Activated T-cell treated with anti-CD3 and anti-CD28 coated beads, Interleukin-2, amount 50 U/mL, for 1 hour (primary cell): ENCODE measurements at places on chromosomes 1 and 21.

GRCh38 chr1:229117664-229118300, 153.1 kb upstream of the RAB4A start:
- no peak for DNase-seq

DNA sequence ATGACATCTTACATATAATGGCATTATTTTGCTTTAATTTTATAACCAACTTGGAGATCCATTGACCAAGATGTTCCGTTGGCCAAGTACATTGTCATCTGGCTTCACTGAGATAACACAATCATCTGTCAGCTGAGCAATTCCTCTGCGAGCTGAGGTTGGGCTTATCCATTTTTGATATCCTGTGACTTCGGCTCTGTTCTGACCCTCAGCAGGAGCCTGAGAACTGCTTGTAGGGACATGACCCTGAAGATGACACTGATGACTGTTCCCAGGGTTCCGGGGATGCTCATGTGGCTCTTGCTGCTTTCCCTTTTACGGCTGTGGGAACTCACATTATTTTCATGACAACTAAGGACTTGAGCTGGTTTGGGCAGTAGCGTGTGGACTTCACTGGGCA, 51.2 kb downstream of the TLR5 start:
- no peak for DNase-seq

- peak; percentile 83 for DNase-seq
These were observed 22.7 kb downstream of the LRRC8D start for GRCh38 chr1:89843273-89844130.

DNA sequence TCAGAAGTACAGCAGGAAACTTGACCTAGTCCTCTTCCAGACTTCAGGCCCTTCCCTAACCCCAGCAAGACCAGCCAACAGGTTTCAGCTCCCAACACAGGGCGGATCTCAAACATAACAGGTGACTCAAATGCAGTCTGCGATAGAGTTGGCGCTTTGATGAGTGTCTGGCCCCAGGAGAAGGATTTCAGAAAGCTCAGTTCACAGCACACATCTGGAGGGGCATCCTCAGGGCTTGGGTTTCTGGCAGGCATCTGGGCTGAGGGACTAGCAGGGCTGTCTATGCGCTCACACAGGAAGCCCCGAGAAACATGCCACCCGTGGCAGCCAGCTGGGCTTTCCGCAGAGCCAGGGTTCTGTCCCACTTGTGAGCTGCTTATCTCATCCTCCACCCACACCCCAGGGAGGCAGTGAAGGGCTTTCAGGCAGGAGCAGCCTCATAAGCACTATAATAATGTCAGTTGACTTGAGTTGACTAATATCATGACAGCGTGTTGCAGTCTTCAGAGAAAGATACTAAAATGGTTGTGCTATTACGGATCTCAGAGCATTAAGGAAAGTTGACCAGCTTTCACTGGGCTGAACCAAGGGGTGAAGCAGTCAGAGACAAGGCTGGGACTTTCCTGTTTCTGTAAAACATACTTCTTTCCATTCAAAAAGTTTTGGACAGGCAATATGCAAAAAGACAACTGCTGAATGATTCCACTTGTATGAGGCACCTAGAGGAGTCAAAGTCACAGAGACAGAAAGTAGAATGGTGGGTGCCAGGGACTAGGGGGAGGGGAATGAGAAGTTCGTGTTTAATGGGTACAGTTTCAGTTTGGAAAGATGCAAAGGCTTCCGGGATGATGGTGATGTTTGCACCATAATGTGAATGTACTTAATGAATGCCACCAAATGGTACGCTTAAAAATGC, 233.0 kb upstream of the IRF2BP2 start:
- DNase-seq: peak; percentile 61

DNA sequence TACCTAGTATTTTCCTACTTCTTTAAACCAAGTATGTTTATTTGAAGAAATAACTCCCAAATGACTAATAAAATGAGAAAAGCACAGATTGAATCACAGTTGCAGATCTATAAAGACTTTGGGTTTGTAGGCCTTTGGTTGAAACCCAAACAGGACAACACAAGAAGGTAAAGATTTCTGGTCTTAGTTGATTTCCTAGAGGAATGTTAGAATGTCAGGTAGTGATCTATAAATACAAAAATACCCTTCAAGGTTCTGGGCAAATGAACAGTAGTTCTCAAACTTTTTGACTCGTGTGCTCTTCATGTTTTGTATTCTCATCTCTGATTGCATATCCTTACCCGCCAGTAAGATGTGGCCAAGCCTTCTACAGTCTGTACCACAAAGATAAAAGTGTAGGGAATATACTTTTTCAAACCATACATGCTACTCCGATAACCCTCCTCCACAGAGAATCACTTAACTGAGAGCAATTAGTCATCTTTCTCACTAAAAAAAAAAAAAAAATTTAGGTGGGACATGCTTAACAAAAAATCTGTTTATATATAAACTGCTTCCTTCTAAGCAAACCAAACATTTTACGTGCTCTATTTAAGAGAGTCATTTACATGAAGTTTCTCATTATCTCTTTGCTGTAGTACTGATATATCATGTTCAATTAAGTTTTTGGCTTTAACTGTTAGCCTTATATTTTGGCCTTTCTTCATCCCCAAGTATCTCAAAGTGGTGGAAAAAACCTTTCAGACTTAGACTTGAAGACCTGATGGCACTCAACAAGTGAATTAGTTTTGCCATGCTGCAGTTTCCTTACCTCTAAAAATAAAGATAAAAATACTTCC, 36.0 kb downstream of the CNIH4 start:
- DNase-seq: no peak

DNA sequence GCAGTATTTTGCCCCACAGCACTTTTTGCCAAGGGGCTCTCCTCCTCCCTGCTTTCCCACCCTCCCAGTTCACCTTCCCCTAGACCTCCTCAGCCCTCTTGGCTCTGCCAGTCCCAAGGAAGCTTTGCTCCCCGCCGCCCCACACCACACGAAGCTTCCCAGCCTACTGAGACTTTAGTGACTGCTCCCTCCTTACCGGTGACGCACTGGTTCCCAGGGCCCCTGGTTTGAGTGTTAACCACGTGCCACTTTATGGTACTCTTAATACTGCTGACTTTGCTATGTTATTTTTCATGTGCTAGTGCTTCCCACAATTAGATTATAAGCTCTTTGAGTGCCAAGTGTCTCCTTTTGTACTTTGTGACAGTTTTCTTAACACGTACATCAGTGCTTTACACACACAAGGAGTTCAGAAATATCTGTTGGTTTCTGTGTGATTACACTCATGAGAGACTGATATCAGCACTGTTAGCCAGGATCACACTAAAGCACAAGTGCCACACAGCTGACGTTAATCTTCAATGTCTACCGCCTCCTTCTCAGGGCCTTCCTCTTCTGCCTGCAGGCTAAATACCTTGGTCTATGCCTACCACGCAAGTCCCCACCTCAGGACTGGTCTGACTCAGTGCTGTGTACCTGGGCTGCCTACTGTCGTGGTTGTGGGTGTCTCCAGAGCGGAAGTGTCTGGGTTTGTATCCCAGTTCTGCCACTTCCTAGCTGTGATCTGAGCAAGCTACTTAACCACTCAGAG, 61.0 kb downstream of the DNTTIP2 start:
- DNase-seq: peak; percentile 24

- DNase-seq: no peak
These were observed 72.0 kb downstream of the DAP3 start for GRCh38 chr1:155760751-155761475.

DNA sequence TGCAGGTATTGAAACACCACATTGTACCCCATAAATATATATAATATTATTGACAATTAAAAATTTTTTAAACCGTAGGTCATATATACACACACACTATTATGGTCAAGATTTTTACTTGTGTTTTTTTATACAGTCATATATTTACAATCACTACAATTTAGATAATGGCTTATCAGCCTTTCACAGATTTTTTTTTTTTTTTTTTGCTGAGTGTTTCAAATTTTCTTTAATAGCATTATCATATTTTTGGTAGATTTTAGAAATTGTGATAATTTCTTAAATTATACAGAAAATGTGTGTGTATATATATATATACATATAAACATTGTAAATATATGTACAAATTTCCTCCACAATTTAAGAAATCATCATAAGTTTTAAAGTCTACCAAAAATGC, 68.6 kb upstream of the RGS2 start:
- DNase-seq: no peak

- no peak for DNase-seq
These were observed 98.1 kb upstream of the NRIP1 start for GRCh38 chr21:15162921-15163320.

- no peak for DNase-seq
These were observed 18.2 kb upstream of the PTGFRN start for GRCh38 chr1:116891396-116892079.

GRCh38 chr21:44718093-44718492, 6.7 kb upstream of the TSPEAR start:
- no peak for DNase-seq

- no peak for DNase-seq
These were observed 134.2 kb upstream of the IPO9 start for GRCh38 chr1:201694608-201695335.

DNA sequence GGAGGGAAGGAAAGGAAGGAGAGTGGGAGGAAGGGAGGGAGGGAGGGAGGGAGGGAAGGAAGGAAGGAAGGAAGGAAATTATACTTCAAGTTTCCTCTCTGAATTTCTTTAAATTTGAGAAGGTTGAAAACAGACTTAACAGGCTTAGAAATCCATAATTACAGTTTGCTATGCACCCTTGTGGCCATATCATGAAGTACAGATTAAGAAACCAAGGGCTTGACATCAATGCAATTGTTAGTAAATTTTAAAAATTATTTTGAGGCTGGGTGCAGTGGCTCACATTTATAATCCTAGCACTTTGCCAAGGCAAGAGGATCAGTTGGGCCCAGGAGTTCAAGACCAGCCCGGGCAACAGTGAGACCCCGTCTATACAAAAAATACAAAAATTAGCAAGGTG, 14.4 kb downstream of the ANP32E start:
- DNase-seq: no peak

- DNase-seq: peak; percentile 50
These were observed 2.7 kb downstream of the IL10RB start for GRCh38 chr21:33268737-33269441.

- no peak for DNase-seq
These were observed 3.3 kb upstream of the CCDC28B start for GRCh38 chr1:32197074-32197473.

DNA sequence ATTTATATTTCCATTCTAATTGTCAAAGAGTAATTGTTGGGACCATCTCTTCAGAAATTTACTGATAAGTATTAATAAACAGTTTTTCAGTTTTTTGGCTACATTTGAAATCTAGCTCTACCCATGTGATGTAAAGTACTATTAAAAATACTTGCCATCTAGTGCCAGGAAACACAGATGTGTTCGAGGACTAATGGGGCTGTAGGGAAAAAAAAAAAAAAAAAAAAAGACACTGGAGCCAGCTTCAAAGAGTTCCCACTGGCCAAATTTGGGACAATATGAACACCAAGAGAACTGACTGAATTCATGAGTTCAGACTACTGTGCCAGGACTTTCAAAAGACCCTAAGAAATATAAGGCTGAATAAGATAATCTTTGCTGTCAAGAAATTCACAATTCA, 65.2 kb upstream of the GFI1 start:
- no peak for DNase-seq

DNA sequence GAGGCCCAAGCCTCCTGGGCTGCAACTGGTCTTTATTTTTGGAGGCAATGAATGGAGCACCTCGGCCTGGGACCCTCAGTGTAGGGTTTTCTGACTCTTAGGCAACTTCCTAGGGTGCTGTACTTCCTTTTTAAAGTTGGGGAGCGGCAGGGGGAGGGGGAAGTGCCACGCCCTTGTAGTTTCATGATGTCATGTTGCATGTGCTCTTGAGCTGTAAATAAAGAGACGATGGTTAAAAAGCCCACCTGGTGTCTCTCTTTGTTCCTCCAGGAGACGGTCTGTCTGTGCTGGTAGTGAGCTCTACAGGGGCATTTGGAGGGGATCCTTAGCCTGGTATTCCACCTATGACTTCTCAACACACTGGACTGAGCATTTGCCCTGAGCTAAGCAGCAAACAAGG, 10.3 kb upstream of the AGTRAP start:
- no peak for DNase-seq

- no peak for DNase-seq
These were observed 49.4 kb downstream of the H3-3A start for GRCh38 chr1:226111883-226112261.

GRCh38 chr1:234730770-234731568, 121.0 kb upstream of the IRF2BP2 start:
- DNase-seq: peak; percentile 60

DNA sequence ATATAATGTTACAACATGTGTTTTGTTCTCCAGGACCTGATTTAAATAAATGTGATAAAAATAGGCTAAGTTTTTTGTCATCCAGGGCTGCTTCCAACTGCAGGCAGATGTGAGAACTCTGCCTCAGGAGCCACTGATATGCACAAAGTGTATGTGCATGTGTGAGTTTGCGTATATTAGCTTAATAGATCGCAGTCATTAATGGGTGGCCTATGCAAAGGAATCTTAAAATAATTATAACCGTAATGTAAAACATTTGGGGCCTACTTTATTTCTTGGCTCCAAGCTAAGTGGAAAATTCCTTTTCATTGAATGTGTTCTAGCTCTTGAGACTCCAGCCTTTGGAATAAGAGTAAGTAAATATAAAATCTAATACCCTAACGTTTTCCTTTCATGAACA, 16.8 kb downstream of the DHX9 start:
- no peak for DNase-seq

DNA sequence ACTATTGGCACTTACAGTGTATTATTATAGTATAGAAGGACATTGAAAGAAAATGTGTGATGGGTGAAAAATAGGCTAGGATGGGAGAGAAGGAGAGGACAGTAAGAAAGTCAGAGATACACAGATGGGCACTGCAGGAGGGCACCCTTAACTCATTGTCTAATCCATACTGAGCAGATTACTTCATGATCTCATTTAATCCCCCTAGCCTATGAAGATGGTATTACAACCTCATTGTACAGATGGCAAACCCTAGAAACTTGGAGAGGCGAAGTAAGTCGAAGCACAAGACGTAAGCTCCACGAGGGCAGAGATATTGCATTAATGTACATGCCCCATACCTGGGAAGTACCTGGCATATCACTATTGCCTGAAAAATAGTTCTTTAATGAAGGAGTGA, 346.9 kb upstream of the DAB1 start:
- no peak for DNase-seq

- no peak for DNase-seq
These were observed 3.9 kb upstream of the IL24 start for GRCh38 chr1:206893380-206893779.

DNA sequence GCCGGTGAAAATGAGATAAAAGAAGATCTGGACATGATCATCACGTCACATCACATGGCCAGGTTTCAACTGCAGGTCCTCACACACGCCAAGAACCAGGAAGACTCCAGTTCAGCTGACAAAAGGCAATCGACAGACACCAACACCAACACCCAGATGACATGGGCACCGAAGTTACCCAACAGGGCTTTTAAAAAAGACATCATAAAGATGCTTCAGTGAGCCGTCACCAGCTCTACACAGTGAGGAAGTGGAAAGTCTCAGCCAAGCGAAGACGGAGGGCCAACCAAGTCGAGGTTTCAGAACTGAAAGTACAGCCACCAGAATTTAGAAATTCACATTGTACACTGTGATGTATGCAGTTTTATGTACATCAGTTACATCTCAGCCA, 154.3 kb upstream of the COL6A1 start:
- DNase-seq: no peak

GRCh38 chr1:151060007-151060656, at the start of gene MLLT11:
Gene MLLT11 (plus strand): TSS chr1:151060397. CDS start chr1:151067225, 6,828 bp downstream.
- DNase-seq: peak; percentile 44
